Kidney epithelial cell (primary cell): ENCODE measurements at places on chromosomes 2 and 18.

- peak; percentile 1 for DNase-seq
These were observed 678.8 kb downstream of the DCC start for GRCh38 chr18:53018791-53019190.

GRCh38 chr2:232042911-232043574 lies 81.5 kb downstream of the DIS3L2 start:
- no peak for DNase-seq

GRCh38 chr2:10139536-10139935 lies 17.0 kb downstream of the RRM2 start:
- no peak for DNase-seq

- no peak for DNase-seq
These were observed 2.6 kb downstream of the PMAIP1 start for GRCh38 chr18:59902131-59902992.

DNA sequence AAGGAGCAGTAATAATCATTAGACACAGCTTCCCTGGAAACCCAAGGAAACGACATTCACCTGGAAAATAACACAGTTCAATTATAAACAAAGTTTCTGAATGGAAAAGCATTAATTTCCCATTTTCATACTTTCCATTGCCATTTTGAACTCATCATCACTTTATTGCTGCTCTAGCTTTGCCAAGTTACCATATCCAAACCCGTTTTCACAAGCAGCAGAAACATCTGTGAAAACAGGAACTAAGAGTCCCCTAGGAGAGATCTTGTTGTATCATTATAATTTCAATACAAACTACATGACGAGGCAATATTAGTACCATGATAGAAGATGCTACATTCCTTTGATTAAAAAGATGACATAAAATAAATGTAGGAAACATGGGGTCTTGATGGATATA lies 597.0 kb upstream of the NRXN1 start:
- DNase-seq, result no peak

- no peak for DNase-seq
These were observed 58.1 kb upstream of the DLX2 start for GRCh38 chr2:172160839-172161238.

- no peak for DNase-seq
These were observed 127.8 kb downstream of the TPGS2 start for GRCh38 chr18:36700955-36701354.

DNA sequence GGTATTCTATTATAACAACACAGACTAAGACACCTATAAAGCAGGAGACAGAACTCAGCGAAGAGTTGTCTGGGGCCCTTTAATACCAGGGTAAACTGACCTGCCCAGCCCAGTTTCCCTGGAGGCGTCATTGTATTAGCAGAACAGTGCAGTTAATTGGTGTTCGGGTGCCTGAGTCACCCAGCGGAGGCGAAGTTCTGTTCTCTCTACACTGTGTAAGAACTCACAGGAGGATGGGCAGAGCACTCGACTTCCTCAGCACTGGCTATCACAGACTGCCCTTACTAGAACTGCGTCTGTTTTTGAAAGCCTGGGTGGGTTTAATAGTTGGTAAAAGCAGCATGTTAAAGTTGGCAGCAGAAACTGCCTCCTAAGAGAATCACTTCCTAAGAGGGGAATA lies 106.5 kb upstream of the ATP8B1 start:
- DNase-seq, result no peak

GRCh38 chr2:99863903-99864270 lies 278.5 kb downstream of the AFF3 start:
- no peak for DNase-seq

DNA sequence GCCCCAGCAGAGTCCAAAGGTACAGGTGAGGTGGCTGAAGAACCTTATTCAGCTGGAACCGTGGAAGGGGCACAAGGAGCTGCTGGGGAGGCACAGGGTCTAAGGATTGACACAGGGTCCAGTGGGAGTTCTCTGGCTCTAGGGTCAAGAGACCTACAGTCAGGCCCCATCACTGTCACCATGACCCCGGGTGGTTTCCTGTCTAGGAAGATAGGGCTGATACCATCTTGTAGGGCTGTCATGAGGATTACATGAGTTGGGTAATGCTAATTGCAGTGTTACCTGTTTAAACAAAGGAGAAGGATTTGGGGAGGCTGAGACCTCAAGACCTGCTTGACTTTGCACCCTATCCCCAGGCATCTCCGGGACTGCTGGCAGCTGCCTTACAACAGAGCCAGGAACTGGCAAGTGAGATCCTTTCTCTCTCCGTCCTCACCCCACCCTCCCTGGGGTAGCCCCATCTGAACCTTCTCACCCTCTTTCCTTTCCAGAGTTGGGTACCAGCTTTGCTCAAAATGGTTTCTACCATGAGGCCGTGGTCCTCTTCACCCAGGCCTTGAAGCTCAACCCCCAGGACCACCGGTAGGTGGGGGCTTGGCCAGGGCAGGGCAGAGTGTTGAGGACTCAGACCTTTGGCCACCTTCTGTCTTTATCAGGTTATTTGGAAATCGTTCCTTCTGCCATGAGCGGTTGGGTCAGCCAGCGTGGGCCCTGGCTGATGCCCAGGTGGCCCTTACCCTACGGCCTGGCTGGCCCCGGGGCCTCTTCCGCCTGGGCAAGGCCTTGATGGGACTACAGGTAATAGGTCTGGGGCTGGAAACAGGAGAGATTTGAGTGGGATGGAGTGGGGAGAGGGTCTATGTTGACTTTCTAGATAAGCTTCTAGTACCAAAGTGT lies 7.5 kb downstream of the LBX2 start:
- no peak for DNase-seq

DNA sequence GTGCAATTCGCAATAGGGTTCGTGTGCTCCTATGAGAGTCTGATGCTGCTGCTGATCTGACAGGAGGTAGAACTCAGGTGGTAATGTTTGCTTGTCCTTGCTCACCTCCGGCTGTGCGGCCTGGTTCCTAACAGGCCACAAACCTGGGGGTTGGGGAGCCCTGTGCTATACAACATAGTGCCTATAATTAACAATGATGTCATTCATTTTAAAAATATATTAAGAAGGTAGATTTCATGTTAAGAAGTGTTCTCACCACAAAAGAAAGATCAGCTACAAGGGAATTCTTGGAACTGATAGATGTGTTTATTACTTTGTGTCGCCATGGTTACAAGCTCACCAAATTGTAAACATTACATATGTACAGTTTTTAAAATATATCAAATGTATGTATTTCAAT lies 200.5 kb downstream of the GRB14 start:
- DNase-seq, result no peak

- DNase-seq, result no peak
These were observed 42.1 kb upstream of the SNED1 start for GRCh38 chr2:240956171-240956934.

GRCh38 chr2:9806298-9806610 lies 37.0 kb upstream of the TAF1B start:
- no peak for DNase-seq

GRCh38 chr18:79458131-79458838 lies 62.6 kb downstream of the NFATC1 start:
- DNase-seq, result peak; percentile 53

DNA sequence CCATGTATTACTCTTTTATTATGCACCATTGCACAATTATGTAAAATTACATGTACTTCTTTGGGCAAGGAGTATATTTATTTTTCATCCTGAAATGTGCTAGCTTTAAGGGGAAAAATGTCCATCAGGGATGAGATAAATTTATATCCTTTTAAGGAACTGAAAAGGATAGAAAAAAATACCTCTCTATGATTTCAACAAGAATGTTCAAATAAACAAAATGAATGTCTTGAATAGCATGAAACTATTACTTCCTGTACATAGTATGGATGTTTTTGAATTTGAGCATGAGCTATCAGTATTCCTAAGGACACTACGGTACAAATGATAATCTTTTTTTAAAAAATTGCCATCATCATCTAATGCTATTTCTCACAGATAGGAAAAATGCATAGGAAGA lies 1611.9 kb upstream of the ZEB2 start:
- no peak for DNase-seq

GRCh38 chr18:55317864-55318263 lies 270.1 kb downstream of the TCF4 start:
- no peak for DNase-seq

DNA sequence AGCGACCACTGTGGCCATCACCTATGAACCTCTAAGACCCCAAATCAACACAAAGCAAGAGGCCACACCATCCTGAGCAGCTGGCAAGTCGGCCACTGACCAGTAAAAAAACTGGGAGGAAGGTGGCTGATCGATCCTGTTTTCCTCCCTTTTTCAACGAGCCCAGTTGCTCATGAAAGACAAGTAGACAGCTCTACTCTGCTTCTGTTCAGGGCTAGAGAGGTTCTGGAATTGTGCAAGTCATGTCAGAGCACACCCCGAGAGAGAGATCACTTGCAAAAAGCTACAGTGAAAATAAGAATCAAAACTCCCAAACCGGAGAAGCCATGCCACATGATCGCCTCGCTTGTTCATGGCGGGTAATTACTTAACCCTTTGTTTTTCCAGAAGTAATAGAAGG lies 34.6 kb downstream of the ZNF516 start:
- no peak for DNase-seq

DNA sequence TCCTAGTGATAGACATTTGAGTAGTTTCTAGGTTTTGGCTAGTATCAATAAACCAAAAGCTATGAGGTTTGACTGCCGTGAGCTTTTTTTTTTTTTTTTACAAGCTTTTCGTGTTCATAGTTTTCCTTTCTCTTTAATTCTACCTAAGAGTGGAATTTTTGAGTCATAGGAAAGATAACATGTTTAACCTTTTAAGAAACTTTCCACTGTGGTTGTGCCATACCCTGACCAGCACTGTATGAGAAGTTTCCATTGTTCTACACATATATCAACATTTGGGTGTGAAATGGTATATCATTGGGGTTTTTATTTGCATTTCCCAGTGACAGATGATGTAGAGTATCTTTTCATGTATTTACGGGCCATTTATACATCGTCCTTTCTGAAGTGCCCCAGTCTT lies 31.7 kb downstream of the UBE2F start:
- no peak for DNase-seq
